Stimulated activated CD4-positive, alpha-beta T cell treated with anti-CD3 and anti-CD28 coated beads, Interleukin-15, amount 100 ng/mL, for 1 hour (primary cell): ENCODE measurements at places on chromosomes 2 and 18.

DNA sequence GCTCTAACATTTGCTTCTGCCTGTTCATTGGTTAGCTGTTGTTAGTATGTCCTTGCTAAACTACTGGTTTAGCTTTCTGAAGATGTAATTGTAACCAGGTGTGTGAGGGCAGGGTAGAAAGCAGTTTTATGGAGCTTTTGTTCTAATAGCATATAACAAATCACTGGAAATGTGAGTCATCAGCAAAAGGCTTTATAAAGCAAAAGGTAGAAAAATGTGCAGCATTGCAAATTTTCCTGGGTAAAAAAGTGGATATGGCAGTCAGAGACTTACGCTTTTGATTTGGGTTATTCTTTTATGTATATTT lies 85.3 kb downstream of the ZNF407 start:
- DNase-seq = no peak

GRCh38 chr2:162298669-162299335 lies 19.7 kb downstream of the IFIH1 start:
- DNase-seq = no peak

DNA sequence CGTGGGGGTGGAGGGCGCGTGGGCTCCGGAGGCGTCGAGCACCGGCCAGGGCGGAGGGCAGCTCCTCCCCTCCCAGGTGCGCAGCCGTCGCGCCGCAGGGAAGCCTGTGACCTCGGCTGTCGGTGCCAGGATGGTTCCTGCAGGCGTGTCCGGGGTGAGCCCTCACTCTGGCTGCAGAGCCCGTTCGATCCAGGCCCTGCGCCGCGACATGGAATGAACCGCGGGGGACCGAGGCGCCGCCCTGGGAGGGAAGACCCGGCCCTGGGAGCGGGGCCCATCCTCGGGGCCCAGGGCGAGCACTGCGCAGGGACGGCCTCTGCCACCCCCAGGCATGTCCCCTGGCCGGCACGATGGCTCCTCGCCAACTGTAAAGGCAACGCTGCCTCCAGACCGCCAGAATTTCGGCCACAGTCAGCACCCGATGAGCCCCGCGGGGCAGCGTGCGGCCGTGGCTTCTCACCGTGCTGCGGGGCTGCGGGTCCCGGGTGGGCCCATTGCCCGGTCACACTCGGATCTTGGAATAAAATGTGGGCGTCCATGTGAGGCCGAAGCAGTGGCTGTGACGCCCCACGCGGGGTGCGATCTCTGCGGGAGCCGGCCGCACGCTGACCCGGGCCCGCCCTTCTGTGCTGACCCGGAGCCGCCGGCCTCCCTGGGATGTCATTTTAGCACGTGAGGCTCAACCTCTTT lies 26.6 kb downstream of the SALL3 start:
- DNase-seq = no peak

DNA sequence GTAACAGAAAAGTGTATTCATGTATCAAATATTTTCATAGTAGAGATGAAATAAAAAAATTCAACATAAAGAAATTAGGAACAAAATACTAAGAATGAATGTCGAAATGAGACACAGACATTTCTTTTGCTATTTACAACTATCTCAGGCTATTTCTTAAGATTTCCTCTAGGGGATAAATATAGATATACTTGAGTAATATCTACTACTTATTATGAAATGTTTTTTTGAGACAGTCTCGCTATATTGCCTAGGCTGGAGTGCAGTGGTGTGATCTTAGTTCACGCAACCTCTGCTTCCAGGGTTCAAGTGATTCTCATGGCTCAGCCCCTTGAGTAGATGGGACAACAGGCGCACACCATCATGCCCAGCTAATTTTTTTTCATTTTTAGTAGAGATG lies 326.1 kb downstream of the RNF144A start:
- no peak for DNase-seq

DNA sequence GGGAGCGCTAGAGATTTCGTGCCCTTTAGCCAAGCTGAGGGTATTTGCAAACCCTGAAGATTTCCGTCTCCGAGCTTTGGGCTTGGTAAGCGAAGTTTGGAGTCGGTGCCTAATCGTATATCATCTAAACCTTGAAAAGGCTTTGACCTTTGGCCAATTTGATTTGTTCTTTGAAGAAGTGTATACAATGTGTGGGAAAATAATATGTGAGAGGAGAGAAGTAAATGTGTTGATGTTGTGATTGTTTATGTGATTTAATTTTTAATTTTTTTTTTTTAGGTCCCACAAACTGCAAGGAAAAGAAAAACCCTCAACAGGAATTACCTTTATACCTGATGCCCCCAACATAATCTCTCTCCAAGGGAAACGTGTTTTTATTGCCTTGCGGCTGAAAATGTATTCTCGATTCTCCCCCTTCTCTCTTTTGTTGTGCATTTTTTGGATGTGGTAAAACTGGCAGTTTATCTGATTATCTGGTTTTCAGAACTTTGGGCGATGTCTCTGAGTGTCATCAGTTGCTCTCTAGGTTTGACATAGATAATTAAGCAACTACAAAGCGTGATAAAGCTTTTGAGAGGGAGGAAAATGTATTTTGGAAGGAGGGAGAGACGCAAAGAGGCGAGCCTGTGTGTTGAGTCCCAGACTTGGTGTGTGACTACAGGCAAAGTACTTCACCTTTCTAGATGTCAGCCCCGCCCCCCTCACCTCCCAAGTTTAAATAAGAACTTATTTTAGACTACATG lies 912 bp upstream of the FBXO11 start:
- DNase-seq = no peak

DNA sequence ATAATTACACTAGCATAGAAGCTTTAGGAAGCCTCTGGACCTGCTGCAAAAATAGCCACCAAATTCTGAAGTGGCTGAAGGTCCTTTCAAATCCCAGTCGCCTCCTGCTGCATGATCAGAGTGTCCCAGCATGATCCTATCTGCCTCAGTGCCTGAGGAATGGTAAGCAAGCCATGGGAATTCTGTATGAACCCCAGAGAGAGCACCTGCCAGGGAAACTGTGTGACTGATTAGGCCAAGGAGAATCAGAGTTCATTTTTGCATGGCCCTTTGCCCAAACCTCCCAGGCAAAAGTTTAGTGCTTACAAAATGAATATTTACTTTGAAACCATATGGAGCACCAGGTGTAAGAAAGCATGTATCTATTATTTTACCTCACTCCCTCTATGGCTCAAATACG lies 221.4 kb downstream of the ARL4C start:
- no peak for DNase-seq

DNA sequence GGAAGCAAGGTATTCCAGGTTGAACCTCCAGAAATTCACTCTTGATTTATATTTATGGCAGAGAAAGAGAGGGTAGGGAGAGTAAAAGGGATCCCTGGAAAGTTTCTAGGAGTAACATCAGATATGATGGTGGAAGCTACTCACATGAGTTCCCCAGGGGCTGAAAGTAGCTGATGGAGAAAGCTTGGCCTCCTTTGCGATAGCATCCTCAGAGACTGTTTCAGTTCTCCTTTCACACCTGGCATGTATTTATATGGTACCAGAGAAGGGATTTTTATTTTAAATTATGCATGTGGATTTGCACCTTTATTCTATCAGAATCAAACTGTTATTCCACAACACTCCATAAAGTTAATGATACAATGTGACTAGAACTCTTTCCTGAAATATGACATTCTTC lies 126.3 kb upstream of the OSR1 start:
- DNase-seq = no peak

GRCh38 chr2:117639401-117639800 lies 175.1 kb upstream of the DDX18 start:
- DNase-seq = no peak

GRCh38 chr18:9985641-9986040 lies 71.8 kb downstream of the VAPA start:
- no peak for DNase-seq

DNA sequence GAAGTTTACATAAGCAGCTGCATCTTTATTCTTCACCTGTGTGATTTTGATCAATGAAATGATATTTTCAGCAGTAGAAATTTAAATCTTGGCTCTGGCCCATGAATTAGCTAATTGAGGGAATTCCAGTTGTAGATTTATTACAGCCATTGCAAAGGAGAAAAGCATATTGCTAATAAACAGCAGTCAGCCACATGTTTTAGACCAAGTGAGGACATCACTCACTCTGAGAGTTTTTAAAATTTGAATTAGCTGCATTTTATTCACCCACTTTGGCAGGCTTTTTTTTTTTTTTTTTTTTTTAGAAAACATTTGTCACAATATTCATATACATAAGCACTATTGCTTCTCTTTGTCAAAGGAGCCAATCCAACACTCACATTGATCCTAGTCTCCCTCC lies 479.4 kb upstream of the VRK2 start:
- no peak for DNase-seq

- DNase-seq = no peak
Measured at GRCh38 chr2:188248513-188248912, 43.2 kb upstream of the GULP1 start.

- no peak for DNase-seq
Measured at GRCh38 chr2:177651833-177652232, 259.3 kb downstream of the AGPS start.

DNA sequence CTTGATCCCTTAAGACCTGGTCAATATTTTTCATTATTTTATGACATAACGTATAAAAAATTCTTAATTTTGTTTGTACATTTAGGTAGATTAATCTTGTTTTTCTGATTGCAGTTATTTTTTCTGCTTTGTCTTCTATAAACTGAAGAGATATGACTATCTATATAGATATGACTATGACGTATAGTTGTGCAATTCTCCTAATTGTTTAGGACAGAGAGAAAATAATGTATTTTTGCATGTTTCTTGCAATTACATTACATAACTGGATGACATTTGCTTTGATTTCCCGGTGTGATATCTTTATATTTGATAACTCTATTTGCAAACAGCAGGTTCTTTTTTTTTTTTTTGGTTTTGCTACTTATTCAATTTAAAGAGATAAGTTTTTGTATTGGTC lies 310.2 kb upstream of the REG3G start:
- no peak for DNase-seq

- no peak for DNase-seq
Measured at GRCh38 chr2:9382604-9383235, 40.6 kb downstream of the ITGB1BP1 start.

DNA sequence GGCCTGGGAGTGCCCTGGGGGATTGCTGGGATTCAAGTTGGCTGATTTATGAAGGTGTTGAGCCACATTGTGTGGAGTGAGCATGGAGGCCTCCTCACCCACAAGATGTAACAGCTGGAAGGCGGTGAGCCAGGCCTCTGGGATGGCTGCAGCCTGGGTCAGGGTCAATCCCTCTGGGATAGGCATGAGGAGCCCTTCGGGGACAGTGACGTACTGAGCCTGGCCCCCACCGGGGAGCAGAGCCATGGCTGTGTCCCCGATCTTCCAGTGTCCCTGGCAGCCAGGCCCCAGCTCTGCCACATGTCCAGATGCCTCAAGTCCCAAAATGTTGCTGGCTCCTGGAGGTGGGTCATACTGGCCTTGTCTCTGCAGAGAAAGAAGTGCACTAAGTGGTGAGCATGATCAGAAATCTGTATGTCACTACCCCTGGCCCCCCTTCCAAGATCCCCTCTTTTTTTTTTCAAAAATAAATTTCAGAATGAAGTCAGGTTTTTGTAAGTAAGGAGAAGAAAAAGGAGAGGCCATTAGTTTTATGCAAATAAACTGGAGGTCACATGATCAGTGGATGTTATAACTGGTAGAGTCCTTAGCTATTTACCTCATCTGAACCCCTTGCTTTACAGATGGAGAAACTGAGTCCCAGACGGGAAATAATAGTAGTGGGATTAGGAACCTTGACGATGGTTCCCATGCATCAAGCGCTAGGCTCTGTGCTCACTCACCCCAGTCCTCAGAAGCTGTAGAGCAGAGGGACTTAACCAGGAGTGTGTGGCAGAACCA lies 1.7 kb downstream of the TP53I3 start:
- DNase-seq = no peak

DNA sequence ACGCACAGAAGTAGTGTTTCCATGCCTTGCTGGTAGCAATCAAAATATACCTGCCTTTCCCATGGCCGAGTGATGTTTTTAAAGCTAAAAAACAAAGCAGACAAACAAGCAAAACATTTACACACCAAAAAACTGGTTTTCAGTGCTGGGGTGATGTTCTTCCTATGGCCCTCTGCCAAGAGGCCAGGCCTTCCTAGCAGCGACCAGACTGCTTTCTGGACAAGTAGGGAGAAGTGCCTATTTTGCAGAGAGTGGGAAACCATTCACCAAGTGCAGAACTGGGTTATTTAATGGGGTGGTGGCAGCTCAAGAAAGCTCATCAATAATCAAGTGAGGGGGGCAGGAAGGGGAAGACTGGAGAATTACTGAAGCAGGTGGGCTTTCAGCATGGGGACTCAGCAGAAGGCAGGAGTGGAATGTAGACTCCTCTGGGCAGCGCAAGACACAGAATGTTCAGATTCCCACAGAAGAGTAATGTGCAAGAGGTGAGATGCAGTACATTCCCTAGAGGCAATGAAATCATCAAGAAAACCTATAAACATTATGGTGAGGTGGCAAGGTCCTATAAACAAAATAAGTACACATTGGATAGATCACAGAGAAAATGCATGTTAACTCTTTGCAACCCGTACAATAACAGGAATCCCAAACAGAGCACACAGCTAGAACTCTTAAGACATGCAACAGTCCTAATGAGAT lies 44.0 kb downstream of the CPO start:
- DNase-seq = no peak

DNA sequence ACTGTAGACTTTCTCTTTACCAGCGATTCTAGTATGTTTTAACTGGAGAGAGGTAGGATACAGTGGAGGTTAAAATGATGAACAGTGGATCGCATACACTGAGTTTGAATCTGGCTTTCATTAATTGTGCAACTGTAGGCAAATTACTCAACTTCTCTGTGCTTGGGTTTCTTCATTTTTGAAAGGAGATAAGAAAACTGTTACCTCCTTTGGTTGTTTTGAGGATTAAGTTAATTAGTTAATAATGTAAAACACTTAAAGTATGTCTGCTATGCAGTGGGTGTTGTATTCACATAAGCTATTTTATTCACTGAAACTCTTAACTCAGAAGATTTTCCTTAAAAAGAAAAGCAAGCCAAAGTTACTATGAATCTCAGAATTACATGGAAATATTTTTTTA lies 111.8 kb upstream of the CYP20A1 start:
- DNase-seq = no peak

GRCh38 chr18:71326826-71327225 lies 1038.0 kb downstream of the SOCS6 start:
- no peak for DNase-seq

DNA sequence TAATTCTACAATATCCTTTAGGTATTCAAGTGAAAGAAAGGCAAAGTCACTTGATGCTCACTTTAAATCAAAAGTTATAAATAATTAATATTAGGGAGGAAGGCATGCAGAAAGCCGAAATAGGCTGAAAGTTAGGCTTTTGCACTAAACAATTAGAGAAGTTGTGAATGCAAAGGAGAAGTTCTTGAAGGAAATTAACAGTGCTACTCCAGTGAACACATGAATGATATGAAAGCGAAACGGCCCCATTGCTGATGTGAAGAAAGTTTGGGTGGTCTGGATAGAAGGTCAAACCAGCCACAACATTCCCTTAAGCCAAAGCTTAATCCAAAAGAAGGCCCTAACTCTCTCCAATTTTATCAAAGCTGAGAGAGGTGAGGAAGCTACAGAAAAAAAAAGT lies 103.1 kb upstream of the CXCR4 start:
- no peak for DNase-seq

GRCh38 chr2:218381916-218382366 lies at the start of gene SLC11A1:
Gene SLC11A1 (plus strand): TSS chr2:218382273. CDS start chr2:218382369, 96 bp downstream.
- no peak for DNase-seq
